Glomerular endothelial cell (primary cell): ENCODE measurements at places on chromosomes 16 and 17. TPM values are rescaled to one million over a fixed set of nuclear protein-coding genes. Genes with fewer than 3 reads are reported as not detected.

The PIGQ gene
- total RNA-seq, result 34.6 and 69.5 TPM in 2 replicates

The NRN1L gene
- total RNA-seq, result 0.76 and 1.3 TPM in 2 replicates

The GPR142 gene
- 0.10 TPM in 1 of 2 replicates, not detected in the other for total RNA-seq

The NLGN2 gene
- 15.7 and 21.7 TPM in 2 replicates for total RNA-seq

The IRF8 gene
- total RNA-seq, result 0.63 and 1.5 TPM in 2 replicates
